Stimulated activated CD8-positive, alpha-beta memory T cell treated with anti-CD3 and anti-CD28 coated beads, Interleukin-2, amount 100 ng/mL, for 1 hour (primary cell): ENCODE measurements at places on chromosomes 12 and 14.

DNA sequence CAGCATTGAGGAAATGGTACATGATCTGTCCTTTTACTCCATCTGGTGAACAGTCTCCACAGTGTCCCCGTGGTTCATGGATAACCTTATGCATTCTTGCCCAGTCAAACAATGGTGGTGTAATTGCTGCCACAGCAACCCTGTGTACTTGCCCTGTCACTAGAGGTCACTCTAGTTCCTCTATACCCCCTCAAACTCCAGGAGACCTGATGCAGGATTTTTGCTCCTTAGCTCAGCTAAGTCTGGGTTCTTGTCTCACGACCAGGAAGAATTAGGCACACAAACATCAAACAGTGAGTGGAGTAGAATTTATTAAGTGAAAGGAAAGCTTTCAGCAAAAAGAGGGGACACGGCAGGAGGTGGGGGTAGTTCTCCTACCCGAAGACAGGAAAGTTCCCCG lies 24.7 kb upstream of the EEA1 start:
- no peak for DNase-seq

DNA sequence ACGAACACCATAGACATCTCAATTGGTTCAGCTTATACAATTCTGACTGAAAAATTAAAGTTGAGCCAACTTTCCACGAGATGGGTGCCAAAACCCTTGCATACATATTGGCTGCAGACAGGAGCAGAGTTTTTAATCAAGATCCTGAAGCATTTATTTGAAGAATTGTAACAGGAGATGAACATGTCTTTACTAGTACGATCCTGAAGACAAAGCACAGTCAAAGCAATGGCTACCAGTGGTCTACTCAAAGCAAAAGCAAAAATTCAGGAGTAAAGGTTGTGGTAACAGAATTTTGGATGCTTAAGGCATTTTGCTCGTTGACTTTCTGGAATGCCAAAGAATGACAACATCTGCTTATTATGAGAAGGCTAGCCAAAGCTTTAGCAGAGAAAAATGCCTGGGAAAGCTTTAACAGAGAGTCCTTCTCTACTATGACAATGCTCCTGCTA lies 20.7 kb downstream of the ZDHHC17 start:
- DNase-seq: no peak

DNA sequence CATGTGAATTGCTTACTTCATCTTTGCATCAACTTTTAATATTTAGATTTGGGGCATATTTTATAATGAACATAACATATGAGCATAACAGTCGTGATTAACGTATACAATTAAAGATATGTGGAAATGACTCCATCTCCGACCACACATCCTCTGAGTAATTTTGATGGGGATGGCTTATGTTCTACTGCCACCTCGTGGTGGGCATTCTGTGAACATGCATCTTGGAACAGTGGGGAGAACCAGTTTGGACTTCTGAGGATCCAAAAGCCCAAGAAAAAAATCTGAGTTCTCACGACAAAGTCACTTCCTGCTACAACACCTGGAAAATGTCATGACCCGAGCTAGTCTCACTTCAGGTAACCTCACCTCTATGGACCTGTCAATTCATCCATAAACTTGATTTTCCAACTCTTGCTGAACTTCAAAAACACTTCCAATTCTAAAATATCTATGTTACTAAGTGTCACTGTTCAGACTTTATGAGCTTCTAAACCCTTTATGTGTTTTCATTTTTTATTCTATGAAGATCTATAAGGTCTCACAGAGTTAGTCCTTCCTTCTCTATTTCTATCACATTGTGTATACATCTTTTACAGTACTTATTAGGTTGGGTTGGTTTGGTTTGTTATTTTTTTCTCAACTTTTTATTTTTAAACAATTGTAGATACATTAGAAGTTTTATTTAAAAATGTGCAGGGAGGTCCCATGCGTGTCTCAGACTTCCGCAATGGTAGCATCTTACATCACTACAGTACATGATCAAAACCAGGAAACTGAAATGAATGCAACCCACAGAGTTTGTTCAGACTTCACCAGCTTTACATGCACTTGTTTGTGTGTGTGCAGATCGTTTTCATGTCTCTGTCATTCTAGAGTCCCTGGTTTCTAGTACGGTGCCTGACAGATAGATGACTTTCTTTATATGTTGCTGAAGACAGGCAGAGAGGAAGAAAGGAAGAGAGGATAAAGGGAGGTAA lies 38.2 kb upstream of the STAB2 start:
- peak; percentile 34 for DNase-seq

- DNase-seq: no peak
Measured at GRCh38 chr14:72084935-72085334, 152.7 kb downstream of the RGS6 start.

DNA sequence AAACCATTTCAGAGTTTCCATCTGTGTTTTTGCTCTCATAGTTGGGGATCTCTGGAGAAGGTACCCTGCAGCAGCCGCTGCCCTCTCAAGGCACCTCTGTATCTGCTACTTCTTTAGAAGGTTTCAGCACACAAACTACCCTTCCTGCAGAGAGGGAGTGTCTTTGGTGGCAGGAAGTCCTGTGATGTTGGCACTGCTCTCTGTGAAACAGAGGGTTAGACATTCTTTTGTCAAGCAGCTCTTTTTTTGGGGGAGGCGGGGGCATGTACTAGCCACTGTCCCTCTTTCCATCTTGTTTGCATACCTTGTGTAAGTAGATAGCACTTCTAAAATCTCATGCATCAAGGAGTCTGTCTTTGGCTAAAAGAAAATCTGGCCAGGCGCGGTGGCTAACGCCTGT lies 352.6 kb downstream of the BMP4 start:
- no peak for DNase-seq

DNA sequence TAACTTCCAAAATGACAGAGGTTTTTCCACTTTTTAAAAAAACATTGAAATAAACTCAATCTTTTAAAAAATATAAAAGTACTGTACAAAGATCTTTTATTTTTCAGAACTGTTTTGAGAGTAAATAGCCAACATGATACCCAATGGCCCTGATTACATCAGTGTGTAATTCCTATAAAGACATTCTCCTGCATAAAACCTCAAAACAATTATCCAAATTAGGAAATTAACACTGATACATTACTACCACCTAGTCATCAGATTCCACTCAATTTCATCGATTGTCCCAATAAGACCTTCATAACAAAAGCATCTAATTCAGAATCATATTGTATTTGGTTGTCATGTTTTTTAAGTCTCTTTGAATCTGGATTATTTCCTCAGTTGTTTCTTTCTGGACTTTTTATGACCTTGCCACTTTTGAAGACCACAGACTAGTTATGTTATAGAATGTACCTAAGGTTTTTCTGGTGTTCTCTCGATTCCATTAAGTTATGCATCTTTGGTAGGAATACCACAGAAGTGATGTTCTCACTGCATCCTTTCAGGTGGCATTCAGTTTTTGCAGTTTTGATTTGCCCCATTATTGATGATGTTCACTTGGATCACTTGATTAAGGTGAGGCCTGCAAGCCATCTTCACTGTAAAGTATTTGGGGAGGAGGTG lies 4.0 kb upstream of the YEATS4 start:
- no peak for DNase-seq

- DNase-seq: no peak
Measured at GRCh38 chr14:60561845-60562746, 53.1 kb downstream of the SIX6 start.

- no peak for DNase-seq
Measured at GRCh38 chr12:77608271-77608824, 222.3 kb upstream of the NAV3 start.

DNA sequence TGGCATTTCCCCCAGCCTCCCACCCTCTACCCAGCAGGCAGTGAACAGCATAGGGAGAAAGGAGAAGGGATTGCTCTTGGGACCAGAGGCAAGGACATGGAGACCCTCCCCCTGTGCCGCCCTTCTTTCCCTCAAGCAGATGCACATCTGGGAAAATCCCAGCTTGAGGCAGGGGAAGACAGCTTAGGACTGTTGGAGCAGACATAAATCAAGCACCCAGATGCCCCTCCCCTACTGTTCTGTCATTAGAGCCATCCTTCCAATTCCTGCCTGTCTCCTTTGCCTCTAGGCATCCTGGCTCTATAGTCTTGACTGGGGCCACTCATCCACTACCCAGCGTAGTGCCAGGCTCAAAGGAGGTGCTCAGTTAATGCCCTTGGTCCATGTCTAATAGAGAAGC lies 7.5 kb upstream of the CISTR start:
- no peak for DNase-seq

GRCh38 chr14:58846682-58847465 lies 209.1 kb downstream of the DACT1 start:
- DNase-seq: no peak

DNA sequence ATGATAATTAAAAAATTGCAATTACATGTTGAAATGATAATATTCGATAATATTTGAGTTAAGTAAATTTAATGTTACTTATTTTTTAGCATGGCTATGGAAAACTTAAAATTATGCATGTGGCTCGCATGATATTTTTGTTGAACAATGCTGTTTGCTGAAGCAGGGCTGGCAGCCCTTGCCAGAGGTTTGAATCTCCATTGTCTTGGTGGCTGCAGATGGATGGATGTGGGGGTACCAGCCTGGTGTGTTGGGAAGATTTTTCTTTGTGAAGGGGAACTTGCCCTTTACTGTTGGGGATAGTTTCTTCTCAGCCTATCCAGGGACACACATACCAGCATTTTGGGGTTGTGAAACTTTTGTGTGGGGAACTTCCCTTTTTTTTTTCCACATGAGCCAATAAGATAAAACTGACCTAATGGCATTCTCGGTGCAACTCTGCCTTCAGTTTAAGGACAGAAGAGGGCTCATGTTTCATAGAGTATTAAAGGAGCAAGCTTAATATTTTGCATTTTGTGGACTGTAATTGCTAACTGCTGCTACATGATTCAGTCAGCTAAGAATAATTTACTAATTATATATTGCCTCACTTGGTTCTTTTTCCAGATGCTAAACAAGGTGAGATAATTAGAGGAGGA lies 8.8 kb downstream of the RASSF3 start:
- DNase-seq: no peak

DNA sequence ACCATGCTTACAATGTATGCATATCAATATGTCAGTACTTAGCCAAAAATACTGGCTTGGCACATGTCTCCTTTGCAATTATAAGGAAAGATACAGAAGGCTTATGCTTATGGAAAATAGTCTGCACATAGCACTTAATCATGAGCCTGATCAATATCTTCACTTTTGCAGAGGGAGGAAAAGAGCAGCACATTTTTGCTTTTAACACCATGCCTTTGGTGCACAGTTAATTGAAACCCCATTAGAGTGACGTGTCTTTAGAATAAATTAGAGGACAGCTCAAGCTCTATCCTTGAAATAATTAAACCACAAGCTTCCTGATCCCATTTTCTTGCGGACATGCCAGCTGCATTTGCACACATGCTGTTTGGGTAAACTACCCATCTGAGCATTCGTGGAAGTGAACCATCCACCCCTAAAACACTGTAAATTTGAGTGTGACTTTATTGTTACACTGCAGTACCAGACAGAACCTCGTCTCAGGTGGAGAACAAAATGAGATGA lies 839.9 kb upstream of the MGAT4C start:
- DNase-seq: no peak

- no peak for DNase-seq
Measured at GRCh38 chr12:93667672-93668071, 9.5 kb upstream of the CRADD start.

DNA sequence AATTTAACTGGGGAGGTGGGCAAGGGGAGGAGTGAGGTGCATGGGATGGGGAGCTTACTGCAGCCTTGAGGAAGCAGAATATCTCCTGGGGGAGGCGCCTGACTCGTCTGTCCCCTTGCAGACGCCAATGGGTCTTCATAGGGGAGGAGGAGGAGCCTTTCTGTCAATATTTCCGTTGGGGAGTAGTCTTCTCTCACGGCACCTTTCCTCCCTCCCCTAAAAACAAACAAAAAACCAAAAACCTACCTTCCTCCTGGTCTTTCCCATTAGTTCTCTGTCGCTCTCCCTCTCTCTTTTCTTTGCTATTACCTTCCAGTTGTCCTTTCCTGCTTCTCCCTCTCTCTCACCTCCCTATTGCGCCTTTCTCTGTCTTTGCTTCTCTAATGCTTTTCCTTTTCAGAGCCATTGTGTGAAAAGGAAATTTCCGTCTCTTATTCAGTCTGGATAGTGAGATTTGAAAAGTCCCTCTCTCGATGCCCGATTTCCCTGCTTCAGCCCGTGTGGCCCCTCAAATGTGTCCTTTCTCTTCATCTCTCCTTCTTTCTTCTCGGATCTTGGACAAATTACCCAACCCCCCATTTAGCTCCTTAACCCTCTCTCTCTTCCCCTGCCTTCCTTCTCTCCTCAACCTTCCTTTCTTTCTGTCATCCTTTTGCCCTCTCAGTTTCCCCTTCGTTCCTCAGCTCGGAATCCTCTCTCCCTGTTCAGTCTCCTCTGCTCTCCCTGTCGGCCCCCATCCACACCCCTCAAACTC lies 5.9 kb downstream of the GPR84 start:
- no peak for DNase-seq

GRCh38 chr12:132710043-132710404 lies 618 bp upstream of the PGAM5 start:
- DNase-seq: no peak

DNA sequence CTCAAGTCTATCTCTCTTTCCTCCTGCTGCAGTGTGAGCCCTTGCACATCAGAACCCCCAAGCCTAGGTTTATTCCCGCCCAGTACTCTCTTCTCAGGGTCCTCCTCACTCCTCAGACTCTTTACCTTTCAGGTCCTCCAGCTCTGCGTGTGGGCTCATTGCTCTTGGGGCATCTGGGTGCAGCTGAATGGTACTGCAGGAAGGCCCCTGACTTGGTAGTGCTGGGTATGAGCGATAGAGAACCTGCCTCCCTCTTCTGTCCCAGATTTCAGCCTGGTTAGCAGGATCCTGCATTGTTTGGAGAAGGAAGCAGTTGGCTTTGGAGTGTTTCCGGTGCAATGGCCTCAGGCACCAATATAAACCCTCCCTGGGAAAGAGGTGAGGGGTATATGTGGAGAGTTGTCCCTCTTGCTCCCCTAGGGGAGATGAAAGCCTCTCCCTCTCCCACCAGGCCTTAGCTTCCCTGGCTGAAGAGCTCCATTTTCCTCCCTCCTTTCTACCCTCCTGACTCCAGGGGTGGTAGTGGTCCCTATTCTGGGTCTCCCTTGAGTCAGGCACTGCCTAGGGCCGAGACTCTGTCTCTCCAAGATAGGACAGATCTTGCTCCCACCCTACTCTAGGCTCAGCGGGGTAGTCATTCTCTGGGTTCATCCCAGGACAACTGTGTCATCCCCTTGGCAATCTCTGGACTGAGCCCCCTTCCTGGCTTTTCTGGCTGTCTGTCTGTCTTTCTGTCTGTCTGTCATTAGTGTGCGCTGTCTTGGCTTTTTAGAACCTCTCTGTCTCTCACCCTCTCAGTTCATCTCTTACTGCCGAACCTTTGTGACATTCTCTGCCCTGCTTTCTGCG lies 3.8 kb downstream of the LRP1 start:
- no peak for DNase-seq

GRCh38 chr12:97940629-97941028 lies 478.0 kb downstream of the RMST start:
- no peak for DNase-seq

- DNase-seq: no peak
Measured at GRCh38 chr12:108352591-108352990, 13.5 kb upstream of the CMKLR1 start.

GRCh38 chr14:61444215-61444768 lies 122.9 kb downstream of the PRKCH start:
- DNase-seq: peak; percentile 37

- no peak for DNase-seq
Measured at GRCh38 chr12:12790956-12791355, 5.5 kb downstream of the APOLD1 start.
